PC-3 (cell line): ENCODE measurements at places on chromosomes 6 and 20.

GRCh38 chr20:9024606-9025005 is 44.3 kb upstream of the PLCB4 start:
- DNase-seq, result no peak

DNA sequence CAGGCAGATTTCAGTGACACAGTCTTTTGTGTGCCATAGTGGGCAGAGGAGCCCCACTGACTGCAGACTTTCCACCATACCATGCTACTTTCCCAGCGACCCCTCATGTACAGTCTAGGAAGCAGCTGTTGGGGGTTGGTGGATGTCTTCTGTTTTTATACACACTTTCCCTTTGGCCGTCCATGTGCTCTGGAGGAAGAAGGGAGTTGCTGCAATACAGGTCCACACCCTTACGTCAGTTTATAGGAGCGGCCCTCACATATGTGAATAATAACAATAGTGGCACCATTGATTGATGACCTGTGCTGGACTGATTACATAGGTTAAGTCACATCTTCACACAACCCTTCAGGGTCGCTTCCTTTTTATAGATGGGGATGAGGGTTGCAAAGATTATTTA is 17.5 kb upstream of the CCN2 start:
- no peak for DNase-seq

DNA sequence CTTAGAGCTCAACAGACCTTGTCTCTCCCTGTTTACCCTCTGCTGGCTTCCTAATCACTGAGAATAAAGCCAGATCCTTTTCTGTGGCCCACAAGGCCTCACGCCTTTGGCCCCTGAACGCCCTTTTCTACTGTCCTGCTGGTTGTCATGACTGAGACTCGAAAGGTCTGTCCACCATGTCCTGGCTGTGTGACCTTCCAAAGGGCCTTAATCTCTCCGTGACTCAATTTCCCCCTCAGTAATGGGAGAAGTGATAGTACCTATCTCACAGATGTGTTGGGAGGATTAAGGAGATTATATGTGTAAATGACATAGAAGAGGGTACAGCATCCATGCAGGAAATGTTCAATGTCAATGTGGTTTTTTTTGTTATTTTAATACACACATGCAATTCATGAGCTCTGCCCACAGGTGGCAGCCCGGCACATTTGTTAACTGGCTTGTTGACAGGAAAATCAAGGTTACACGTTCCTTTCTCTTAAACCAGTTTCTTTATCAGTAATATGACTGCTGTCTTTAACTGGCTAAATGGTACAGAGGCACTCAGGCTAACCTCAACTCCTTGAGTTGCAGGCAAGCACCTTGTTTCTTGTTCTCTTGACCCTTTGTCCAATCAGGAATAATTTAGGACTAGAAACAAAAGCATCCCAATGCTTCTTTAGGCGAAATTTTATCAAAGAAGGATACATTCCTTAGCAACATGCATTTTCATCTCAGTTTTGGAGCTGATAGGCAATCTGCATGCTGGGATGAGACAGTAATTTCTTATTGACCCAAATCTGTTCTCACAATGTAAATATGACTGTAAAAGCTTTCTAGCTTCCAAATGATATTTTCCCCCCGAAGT is 16.6 kb downstream of the SLC22A1 start:
- peak; percentile 74 for DNase-seq

DNA sequence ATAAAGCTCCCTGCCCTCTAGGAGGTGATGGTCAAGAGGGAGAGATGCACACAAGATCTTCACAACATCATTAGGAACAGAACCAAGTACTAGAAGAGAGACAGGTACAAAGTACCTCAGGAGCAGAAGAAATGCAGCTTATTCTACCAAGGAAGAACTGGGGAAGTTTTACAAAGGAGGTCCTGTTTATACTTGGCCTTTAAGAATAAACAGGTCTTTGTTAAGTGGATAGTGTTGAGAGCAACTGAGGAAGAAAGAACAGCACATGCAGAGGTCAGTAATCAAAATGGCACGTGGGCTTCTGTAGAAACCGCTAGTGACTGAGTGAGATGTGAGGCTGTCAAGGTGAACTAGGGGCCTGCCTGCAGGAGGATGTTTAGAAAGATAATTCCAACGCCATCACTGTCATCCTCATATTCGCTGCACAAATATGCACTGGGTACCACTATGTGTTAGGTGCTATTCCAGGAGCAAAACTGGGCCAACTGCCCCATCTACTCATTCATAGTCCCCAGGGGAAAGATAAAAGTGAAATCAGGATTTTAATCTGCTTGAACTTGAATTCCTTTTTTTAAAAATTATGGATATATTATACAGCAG is 61.1 kb downstream of the ID4 start:
- no peak for DNase-seq

DNA sequence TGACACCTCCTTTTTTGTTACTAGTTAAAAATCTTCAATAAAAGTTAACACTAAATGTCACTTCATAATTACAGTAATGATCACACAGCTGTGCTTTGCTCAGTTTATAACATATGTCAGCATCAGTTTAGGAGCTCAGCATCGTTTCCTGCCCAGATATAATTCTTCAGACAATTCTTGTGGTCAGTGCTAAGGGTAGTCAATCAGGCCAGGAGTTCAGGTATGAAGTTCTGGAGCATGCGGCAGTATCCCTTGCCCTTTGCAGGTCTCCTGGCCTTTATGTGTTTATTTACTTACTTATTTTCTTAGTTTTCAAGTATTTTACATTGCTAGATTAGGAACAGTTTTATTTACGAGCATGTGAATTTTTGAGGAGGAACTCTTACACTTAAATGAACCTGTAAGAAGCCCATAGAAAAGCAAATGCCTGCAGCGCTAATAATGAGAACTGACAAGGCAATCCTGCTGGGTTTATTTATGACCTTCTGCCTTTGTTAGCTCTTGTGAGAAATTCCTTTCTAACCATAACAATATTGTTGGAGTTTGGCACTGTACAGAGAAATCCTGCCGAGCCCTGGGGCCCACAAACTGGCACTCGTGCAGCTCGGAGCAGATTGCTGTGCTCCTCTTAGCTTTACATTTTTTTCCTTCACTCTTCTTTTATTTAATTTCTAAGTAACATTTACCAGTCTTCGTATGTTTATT is 252.8 kb downstream of the TMEM242 start:
- no peak for DNase-seq
